ENCODE measurements at places on chromosomes 5 and 9. TPM values are rescaled to one million over a fixed set of nuclear protein-coding genes. Genes with fewer than 3 reads are reported as not detected.

DNA sequence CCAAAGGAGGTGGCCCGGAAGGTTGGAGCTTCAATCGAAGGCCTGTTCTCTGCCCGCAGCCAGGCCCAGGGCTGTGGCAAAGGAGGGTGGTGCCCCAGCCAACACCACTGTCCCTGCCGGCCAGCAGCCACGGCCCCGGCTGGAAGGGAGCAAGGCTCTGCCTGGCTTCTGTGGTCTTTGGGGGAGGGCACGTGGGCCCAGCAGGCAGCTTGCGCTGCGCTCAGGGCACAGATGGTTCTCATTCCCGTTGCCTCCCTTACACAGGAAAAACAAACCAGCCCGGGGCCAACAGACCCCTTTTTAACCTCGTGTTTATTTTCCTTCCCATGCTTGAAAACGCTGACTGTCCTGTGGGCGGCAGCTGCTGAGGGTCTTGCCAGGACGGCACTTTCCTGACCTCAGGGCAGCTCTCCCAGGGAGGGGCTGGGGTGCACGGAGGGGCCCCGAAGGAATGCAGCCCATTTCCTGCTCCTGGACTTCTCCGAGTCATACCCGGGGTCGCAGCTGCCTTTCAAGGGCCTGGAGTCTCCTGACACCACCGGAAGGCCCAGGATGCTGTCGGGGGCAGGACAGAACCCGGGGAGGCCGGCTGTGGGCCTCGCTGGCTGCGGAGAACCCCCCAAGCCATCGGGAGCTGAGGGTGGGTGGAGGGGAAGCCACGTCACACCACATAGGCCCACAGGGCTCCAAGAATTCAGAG, 1.1 kb upstream of the GPSM1 start:
- DNase-seq = no peak

DNA sequence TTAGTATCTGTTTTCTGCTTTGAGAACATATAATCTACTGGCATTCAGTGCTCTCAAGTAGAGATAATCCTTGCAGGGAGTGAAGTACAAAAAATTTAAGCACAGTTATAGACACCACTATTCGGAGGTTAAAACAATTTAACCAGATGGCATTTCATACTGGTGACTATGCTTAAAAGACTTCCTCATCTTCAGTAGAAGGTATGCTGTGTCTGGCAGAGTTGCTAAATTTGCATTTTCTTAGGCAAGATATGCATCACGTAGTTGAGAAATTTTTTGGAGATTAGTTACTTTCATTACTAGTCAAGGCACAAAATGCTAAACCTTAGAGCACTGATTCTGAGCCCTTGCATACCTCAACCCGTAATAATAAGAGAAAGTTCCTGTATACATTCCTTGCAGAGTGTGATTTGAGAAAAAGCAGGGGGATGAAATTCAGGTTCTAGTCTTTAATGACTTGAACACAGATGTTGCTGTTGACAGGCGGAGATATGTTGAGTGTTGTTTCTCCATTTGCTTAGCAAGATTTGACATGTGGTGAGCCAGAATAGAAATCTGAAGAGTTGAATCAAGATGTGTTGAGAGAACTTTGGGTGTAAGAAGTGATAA, 70.8 kb upstream of the STARD4 start:
- DNase-seq = no peak

GFPT2 gene
- total RNA-seq = 5.2 TPM

GRCh38 chr9:97575673-97576200, 57.4 kb downstream of the TSTD2 start:
- DNase-seq = no peak

- no peak for DNase-seq
These were observed 391.5 kb downstream of the KDM4C start for GRCh38 chr9:7149258-7149657.

TMEM252 gene
- not detected for total RNA-seq

DNA sequence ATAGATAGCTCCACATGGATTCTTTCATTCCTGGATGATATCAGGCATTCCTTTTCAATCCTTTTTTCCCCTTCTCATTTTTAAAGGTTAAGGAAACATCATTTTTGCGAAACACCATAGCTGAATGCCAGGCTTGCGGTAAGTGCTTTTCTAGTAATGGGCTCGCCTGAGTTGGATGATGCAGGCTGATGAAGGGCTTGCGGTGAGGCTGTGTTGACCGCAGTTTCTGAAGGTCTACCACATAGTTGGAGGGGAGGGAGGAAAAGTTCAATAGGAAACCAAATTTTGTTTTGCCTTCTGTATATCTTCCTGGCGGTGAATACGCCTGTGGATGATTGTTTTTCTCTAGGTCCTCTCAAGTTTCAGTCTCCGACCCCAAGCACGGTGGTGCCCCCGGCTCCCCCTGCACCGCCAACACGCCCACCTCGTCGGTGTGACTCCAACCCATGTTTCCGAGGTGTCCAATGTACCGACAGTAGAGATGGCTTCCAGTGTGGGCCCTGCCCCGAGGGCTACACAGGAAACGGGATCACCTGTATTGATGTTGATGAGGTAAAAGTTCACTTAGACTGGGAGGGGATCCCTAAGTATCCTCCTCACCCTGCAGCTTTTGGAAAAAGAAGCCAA, 24.3 kb downstream of the THBS4 start:
- no peak for DNase-seq

DNA sequence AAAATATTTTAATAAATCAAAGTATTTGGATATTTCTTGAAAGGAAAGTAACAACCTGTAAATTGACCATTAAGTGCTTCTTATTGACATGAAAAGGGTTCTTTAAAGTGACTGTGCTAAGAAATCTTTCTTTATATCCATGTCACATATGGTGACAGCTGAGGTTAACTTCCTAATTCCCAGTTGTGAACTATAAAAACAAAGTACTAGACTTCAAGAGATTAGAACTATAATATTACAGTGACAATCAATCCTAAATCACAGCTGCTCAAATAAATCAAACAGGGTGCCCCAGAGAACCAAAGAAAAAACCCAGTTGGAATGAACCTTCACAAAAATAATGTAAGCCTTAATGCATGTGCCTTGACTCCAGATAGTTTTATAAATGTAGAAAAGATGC, 332.6 kb upstream of the PDE4D start:
- no peak for DNase-seq

GRCh38 chr5:129377504-129377903, 82.6 kb upstream of the ADAMTS19 start:
- DNase-seq = no peak

GRCh38 chr5:76269932-76270610, 133.0 kb upstream of the IQGAP2 start:
- peak; percentile 28 for DNase-seq

DNA sequence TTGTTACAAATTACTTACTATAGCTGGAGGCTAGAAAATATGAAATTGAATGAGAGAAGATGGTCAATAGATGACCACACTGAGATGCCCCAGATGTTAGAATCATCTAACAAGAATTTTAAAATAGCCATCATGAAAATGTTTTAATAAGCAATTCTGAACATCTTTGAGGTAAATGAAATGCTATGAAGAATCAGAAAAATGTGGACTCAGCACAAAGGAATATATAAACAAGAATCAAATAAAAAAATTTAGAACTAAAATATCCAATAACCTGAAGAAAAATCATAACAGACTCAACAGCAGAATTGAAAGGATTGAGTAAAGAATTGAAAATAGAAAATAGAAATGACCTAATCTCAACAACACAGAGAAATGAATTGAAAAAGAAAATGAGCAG, 248.5 kb downstream of the PRDM9 start:
- no peak for DNase-seq

- DNase-seq = no peak
These were observed 32.2 kb downstream of the ENTREP1 start for GRCh38 chr9:69357030-69357775.

PCDHA13 gene
- total RNA-seq = not detected

GRCh38 chr9:110935829-110936228, 102.4 kb downstream of the LPAR1 start:
- DNase-seq = no peak

- peak; percentile 91 for DNase-seq
These were observed 17.4 kb upstream of the ARSI start for GRCh38 chr5:150320044-150320613.

FAM81B gene
- not detected for total RNA-seq

ARL14EPL gene
- not detected for total RNA-seq

PROB1 gene
- total RNA-seq = not detected

DNA sequence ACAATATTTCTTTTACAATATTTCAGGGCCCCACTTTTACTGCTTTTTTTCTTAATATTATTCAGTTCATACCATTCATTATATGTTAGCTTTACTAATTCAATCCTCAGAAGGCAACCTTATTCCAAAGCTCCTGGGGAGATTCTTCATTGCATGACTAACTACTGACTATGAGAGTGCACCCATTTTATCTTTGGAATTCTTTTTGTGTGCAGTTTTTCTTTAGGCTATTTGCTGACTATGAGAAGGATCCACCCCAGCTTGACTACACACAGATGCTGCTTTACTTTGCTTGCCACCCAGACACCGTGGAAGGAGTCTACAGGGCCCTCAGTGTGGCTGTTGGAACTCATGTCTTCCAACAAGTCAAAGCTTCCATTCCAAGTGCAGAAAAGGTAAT, 56.9 kb upstream of the IL7R start:
- no peak for DNase-seq

SLC25A48 gene
- total RNA-seq = not detected

GRCh38 chr9:119836036-119836435, 466.8 kb upstream of the BRINP1 start:
- DNase-seq = no peak

DNA sequence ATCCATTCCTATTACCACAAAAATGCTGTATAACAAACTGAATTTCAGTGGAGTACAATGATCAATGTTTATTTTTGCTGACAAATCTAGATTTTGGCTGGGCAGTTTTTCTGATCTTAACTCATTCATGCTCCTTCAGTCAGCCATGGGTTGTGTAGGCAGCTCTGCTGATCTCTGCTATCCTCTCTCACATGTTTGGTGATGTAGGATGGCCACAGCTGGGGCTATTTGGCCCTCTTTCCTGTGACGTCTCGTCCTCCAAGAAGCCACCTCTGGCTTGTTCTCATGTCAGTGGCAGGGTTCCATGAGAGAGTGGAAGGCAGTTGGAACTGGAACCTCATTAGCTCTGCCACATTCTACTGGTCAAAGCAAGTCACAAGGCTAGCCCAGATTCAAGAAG, 8.9 kb downstream of the NLN start:
- no peak for DNase-seq

- no peak for DNase-seq
These were observed 13.5 kb downstream of the STX17 start for GRCh38 chr9:99919930-99920329.

PPP2R2B gene
- total RNA-seq = 1.5 TPM

- no peak for DNase-seq
These were observed 1.7 kb downstream of the PRKAA1 start for GRCh38 chr5:40796487-40796889.

DNA sequence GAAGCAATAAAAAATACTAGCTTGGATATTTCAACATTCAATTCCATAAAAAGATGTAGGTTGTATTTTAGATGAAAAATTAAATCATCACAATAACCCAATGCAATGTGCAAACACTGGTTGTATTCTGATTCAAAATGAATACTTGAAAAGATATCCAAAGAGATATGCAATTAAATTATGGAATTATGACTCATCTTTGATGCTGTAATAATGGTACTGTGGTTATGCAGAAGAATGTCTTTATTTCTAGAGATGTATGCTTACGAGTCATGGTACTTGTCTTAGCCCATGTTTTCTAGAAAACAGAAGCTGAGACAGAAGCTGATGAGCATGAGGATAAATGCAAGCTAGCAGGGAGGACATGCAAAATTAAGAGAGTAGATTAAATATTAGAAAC, 1941.4 kb upstream of the NUDT12 start:
- no peak for DNase-seq

DOCK8 gene
- total RNA-seq = 5.9 TPM

DNA sequence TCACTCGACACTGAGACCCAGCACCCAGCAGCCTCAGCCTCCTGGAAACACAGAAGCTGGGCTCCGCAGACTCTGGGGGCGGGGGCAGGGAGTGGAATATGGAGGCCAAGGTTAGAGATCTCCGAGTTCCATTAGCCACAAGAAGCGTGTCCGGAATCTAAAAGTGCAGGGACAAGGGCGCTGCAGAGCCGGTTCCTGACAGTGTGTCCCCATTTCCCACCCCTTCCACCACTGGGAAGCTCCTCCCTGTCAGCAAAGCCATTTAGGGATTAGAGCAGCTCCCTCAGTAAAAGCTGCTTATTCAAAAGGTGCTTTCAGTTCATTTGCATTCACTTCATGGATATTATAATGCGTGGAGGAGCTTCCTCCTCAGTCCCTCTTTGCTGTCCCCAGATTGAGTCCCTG, 74.1 kb upstream of the HSPA9 start:
- DNase-seq = no peak

GRCh38 chr5:7706256-7706655, 144.7 kb downstream of the CFAP90 start:
- no peak for DNase-seq

DNA sequence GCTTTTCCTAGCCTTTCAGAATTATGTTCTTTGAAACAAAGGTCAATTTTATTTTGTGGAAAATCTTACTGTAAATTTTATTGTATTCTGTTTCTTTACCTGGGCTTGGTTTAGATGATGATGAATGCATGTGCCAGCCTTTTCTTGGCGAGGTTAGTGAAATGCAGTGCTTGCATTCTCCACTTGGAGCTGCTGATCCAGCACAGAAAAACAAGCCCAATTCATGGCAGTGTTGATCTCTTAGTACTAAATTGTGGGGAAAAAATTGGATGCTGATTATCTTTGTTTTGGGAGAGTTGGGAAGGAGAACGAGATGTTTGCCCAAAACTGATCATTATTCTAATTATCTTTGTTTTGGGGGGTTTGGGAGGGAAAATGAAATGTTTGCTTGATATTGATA, 3.7 kb downstream of the HABP4 start:
- peak; percentile 48 for DNase-seq

SRA1 gene
- 56.0 TPM for total RNA-seq
